NCI-H460 (cell line): ENCODE measurements at places on chromosomes 1 and 21. TPM values are rescaled to one million over a fixed set of nuclear protein-coding genes. Genes with fewer than 3 reads are reported as not detected.

DNA sequence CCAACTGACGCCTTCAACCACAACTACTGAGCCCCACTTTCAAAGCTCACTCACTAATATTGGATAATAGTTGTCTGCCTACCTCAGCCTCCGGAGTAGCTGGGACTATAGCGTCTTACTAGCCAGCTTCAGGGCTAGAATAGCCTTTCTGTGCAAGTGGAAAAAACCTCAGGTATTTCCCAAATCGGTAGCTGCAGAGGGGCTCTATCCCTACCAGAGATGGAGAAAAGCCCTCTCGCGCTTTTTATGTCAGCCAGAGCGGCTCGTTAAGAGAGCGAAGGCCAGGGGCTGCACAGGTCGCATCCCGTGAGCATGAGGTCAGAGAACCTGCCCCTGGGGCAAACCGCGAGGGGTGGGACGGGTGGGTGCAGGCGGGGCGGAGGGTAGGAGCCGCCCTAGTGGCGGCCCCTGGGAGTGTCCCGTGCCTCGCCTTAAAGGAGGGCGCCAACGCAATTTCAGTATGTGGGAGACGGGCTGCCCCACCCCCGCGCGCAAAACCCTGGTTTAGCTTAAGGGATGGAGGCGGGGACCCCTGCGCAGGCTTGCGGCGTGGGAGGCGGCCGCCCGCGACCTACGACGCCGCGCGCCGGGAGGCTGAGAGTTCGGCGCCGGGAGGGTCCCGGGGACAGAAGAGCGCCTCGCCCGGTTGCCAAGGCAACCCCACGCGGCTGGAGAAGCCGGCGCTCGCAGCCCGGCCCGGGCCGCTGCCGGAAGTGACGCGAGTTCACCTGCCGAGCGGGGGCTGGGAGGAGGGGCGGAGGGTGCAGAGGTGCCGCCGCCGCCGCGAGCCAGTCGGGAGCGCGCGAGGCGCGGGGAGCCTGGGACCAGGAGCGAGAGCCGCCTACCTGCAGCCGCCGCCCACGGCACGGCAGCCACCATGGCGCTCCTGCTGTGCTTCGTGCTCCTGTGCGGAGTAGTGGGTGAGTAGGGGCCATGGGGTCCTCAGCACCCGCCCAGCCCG lies at the start of gene CXADR:
Gene CXADR (plus strand): TSS at position 791 of the 961 bp plus-strand sequence. CDS start 87 bp downstream, at position 878.
- DNase-seq: peak; percentile 68

- no peak for DNase-seq
Observed at GRCh38 chr1:193437785-193438184, 251.4 kb upstream of the B3GALT2 start.

DNA sequence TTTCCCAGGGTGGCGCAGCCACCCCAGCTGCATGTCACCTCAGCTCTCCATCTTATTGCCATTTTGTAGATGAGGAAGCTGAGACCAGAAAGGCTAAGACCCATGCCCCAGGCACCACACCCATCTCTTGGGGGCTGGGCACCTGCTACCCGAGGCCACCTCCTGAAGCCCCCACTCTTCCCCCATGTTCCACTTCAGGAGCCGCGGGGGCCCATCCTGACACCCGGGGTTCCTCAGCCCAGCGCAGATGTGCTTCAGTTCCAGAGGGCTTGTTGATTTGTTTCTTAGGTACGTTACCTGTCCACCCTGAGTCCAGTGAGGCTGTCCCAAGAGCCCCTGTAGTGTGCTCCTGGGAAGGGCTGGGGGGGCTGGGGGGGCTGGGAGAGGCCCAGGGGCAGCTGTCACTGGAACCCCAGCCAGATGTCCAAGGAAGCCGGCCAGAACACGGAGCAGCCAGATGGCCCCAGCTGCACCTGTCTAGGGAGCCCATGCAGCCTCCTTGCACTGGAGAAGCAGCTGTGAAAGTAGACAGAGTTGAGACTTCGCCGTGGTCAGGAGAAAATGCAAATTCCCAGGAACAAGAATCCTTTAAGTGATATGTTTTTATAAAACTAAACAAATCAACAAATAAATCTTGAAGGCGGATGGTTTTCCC lies 17.1 kb upstream of the CCDC27 start:
- no peak for DNase-seq

- no peak for DNase-seq
Observed at GRCh38 chr21:32956061-32956656, 69.6 kb upstream of the OLIG2 start.

Gene S100A9
- total RNA-seq: 1.9 and 2.3 TPM in 2 replicates

- DNase-seq: no peak
Observed at GRCh38 chr1:77394166-77394565, 112.3 kb downstream of the AK5 start.

GRCh38 chr1:109251277-109252166 lies 2.2 kb downstream of the CELSR2 start:
- DNase-seq: no peak

GRCh38 chr1:1085171-1085841 lies 11.2 kb upstream of the RNF223 start:
- DNase-seq: no peak

Gene TEDDM1
- not detected in 2 replicates for total RNA-seq

- no peak for DNase-seq
Observed at GRCh38 chr1:6162773-6163172, 17.3 kb downstream of the CHD5 start.

- no peak for DNase-seq
Observed at GRCh38 chr1:224432672-224433040, 1.9 kb downstream of the WDR26 start.

- no peak for DNase-seq
Observed at GRCh38 chr1:214977700-214978374, 104.7 kb upstream of the KCNK2 start.

DNA sequence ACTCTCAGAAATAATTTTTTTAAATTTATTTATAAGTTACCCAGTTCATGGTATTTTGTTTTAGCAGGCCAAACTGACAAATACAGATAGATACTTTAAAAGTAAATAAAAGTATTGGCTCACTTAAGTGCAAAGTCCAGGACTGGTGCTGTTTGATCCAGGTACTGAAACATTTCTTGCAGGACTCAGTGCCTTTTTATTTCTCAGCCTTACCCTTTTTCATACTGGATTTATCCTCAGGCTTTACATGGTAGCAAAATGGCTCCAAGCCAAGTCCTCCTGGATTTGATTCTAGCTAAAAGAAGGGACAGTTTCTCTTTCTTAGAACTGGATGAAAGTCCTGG lies 83.8 kb downstream of the DIRAS3 start:
- DNase-seq: no peak

- peak; percentile 79 for DNase-seq
Observed at GRCh38 chr1:212595787-212596714, 12.5 kb upstream of the ATF3 start.

DNA sequence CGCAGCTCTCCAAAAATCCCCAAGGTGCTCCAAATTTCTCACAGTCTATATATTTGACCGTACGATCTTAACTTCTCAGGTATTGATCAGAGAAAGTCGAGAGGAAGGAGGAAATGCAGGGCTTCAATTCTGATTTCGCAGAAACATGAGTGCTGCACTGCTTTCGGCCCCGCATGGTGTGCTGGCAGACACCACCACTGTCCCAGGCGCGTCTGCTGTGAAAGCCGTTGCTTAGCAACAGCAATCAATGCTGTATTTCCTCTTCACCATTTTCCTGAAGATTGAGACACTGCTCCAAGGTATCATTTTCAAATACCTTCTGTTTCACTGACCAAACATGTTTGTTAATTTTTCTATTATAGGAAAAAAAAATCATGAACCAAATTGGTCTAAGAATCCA lies 296.3 kb downstream of the SMYD3 start:
- no peak for DNase-seq

Gene ZFP69B
- total RNA-seq: 8.9 and 12.2 TPM in 2 replicates

Gene CHIT1
- not detected in 2 replicates for total RNA-seq

DNA sequence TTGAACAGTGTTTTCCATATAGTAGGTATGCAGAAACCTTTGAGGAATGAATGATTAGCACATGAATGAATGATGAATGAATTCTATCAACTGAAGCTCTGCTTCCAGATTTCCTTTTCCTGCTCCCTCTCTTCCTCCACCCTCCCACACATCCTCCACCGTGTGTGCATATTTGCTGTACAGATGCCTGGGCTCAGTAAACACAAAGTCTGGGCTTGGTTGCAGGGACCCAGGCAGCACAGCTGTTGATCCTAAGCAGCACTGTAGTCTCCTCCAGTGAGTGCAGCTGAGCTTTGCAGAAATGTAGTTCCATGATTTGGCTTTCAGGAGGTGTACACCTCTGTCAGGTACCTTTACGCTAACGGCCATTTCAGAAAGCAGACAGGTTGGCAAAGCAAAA lies 611.7 kb downstream of the NUF2 start:
- DNase-seq: no peak

Gene PADI1
- not detected in 2 replicates for total RNA-seq

DNA sequence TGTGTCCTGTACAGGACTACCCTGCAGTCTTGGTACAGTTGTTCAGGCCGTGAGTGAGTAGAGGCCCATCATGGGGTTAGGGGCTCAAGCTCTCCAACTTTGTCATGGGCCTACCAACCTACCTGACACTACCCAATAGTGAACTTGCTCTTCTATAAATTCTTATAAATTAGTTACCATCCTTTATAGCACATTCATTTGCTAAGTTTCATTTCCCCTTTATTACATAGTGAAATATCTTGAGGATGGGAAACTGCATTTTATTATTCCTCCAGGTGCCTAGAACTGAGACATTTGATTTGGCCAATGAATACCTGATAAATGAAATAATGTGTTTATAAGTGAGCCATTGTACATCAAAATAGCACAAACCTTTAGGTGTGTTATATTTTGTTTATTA lies 9.1 kb upstream of the CTH start:
- DNase-seq: no peak

DNA sequence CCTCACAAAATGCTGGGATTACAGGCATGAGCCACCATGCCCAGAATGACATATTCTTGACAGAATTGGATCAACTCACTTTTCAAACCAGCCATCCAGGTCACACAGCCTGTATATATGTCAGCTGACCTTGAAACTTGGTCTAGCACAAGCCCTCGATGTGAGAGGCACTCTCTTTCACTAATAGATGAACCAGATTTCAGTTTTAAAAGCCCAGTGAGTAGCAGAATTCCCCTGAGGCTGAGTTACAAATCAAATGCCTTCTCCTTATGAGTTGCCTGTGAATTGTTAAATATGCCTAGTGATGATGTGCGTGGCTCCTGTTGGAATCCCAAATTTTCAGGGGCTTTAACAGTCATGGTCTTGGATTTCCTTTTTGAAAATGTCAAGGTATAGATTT lies 88.7 kb downstream of the CD247 start:
- DNase-seq: no peak

GRCh38 chr1:6454856-6455751 lies 10.9 kb downstream of the TNFRSF25 start:
- no peak for DNase-seq

DNA sequence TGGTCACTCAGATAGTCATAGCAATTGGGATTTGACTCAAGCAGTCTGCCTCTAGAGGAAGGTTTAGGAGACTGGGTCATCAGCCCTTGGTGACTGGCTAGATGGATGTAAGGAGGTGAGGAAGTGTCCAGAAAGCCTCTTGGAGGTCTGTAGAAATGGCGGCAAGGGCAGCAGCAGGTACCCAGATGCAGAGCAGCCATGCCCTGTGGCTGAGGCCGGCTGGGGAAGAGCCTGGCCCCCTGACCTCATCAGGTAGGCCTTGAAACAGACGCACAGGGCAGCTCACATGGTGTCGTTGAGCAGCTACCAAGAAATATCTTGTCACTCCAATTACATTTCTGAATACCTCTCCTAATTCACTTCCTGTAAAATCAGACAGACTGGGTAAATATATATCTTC lies 98.2 kb downstream of the DMRTB1 start:
- no peak for DNase-seq

DNA sequence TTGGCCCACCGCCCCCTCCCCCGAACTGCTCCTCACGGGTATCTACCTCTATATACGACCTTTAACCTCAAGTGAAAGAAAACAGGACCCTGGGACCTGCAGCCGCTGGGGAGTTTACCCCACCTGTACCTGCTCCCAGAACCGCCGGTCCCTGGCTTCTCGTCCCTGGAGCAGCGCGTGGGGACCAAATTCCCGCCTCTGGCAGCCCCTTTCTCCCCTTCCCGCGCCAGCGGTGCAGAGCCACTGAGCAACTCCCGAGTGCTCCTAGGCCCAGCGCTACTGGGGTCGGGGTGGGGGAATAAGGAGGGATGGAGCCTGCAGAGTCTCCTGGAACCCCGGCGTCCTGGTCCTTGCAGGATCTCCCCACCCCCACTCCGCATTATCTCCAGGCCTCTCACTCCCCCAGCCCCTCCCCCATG lies 1.6 kb downstream of the SYT6 start:
- DNase-seq: no peak

DNA sequence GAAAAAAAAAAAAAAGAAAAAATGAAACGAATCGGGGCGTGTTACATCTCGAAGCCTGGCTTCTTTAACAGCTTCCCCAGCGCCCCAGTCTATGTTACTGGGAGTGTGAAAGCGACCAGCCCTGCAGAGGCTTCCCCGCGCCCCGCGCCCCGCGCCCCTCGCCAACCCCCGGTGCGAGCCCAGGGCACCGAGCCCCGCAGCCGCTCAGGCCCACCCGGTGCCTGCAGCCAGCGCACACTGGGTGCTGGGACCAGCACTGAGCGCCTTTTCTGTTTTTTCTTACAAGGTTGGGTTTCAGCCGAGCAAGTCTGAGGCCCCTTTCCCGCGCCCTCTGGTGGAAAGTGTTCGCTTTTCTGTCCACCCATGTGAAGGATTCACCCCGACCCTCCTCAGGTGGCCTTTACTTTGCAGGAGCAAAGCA lies 42.1 kb upstream of the ZNF496 start:
- DNase-seq: peak; percentile 61

- no peak for DNase-seq
Observed at GRCh38 chr1:119739150-119739549, 27.4 kb downstream of the PHGDH start.

DNA sequence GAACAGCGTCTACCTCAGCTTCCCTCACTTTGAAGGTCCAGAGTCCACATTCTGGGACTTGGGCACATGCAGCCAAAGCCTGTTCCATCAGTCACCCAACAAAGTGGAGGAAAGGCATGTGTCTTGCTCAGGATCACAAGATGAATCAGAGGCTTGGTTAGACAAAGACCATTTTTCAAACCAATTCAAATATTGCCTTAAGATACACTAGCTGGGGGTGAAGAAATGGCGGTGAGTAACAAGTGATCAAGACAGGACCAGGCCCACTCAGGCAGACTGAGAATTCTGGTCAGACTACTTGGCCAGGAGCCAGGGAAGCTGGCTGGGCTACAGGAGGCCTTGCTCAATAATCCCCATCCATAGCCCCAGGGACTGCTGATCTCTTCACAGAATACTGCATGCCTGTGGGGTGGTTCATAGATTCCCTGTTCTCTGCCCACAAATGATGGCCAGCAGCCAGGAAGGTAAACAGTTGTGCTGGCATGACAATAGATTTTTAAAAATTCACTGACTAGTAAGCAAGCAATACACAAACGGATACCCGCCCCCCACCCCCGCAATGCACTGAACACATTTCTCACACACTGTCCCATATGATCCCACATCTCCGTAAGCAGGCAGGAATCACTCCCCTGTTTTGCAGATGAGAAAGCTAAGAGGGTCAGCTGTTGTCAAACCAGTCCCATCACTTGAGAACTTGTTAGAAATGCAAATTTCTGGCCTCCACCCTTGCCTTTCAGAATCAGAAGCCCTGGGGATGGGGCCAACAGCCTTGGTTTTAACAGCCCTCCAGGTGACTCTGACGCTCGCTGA lies 27.2 kb downstream of the ERI3 start:
- peak; percentile 79 for DNase-seq
